ENCODE measurements at places on chromosomes 6 and 20.

GRCh38 chr6:39266375-39266774, 37.1 kb upstream of the KCNK5 start:
- no peak for DNase-seq

- no peak for DNase-seq
Observed at GRCh38 chr6:110708295-110708950, 106.8 kb downstream of the CDK19 start.

GRCh38 chr6:167839343-167839742, 12.6 kb downstream of the AFDN start:
- no peak for DNase-seq

- DNase-seq = no peak
Observed at GRCh38 chr20:58892932-58893224, 40.4 kb downstream of the GNAS start.

GRCh38 chr6:165986311-165986913, 181.2 kb downstream of the TBXT start:
- DNase-seq = no peak

DNA sequence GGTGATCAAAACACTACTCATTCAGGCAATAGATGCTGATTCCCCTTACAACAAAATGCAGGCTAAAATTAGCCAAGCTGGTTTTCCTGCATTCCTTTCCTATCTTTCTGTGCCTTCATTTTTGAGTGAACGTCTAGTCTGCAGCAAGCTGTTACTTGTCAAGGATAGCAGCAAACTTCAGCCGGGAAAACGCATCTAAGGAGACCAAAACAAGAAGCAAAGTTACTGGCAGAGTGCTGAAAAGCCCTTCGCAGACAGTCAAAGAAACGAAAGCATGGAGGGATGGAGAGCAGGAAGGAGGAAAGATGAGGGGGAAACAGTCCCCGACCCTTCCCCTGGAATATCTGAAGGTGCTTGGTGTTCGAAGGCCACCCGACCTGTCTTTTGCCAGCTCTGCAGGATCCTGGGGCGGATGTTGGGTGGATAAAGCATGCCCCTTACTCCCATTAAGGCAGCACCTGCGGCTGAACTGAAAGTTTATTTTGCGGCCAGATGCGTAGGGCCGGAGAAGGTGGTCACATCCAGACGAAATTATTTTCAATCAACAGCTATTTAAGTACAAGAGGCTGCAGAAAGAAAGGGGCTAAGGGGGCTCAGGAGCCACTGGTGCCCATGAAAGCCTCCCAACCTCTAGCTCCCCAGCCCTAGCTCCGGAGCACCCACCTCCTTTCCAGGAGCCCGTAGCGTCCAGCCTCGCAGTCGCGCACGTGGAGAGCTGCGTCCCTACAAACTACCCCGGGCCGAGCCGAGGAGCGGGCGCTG, 538 bp downstream of the FERMT1 start:
- DNase-seq = no peak

GRCh38 chr20:40805592-40805991, 116.6 kb upstream of the MAFB start:
- no peak for DNase-seq

Data from stimulated activated CD8-positive, alpha-beta memory T cell treated with anti-CD3 and anti-CD28 coated beads, Interleukin-2, amount 100 ng/mL, for 1 hour (primary cell).